ENCODE measurements at places on chromosomes 12 and 14. TPM values are rescaled to one million over a fixed set of nuclear protein-coding genes. Genes with fewer than 3 reads are reported as not detected.

The FICD gene
- 7.6 TPM for total RNA-seq

The RNASE3 gene
- 0.52 TPM for total RNA-seq

The DDN gene
- 0.06 TPM for total RNA-seq

The DDX23 gene
- total RNA-seq, result 85.1 TPM

The GPR84 gene
- 1.8 TPM for total RNA-seq

The ATXN2 gene
- total RNA-seq, result 63.9 TPM

The ZNF891 gene
- 2.6 TPM for total RNA-seq

The FAM90A1 gene
- 0.29 TPM for total RNA-seq

The SLC38A2 gene
- 137 TPM for total RNA-seq

The CLEC1B gene
- total RNA-seq, result not detected

The RGS6 gene
- 1.1 TPM for total RNA-seq

The IL31 gene
- total RNA-seq, result not detected

The TPPP2 gene
- 0.81 TPM for total RNA-seq

The PRPH gene
- 6.3 TPM for total RNA-seq

- no peak for DNase-seq
Measured at GRCh38 chr12:120835304-120835612, 68.9 kb downstream of the SPPL3 start.

DNA sequence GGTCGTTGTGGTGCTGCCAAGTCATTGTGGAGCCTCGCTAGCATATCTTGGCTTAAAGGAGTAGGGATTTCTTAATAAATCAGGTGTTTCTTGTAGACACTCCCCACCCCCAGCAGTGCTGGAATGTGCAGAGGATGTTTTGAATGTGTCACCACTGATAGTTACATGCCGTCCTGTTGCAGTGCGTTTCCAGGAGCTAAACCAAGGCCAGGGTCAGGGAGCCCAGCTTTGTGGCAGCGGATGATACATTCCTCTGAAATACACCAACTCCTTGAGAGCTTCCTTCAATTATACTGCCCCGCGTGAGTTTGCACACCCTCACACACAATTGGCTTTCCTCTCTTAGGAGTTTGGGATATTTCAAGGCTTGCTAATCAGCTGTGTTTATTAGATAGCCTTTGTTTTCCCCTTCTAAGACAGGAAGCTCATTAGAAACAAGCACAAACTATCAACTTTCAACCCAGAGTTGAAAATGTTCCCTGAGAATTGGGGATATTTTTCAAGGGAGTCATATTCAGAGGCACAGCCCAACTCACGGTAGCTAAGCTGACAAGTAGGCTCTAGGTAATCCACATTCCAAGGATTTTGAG, 154.9 kb downstream of the C12orf75 start:
- DNase-seq, result peak; percentile 12

- no peak for DNase-seq
Measured at GRCh38 chr12:104727726-104728465, 230.2 kb downstream of the SLC41A2 start.

DNA sequence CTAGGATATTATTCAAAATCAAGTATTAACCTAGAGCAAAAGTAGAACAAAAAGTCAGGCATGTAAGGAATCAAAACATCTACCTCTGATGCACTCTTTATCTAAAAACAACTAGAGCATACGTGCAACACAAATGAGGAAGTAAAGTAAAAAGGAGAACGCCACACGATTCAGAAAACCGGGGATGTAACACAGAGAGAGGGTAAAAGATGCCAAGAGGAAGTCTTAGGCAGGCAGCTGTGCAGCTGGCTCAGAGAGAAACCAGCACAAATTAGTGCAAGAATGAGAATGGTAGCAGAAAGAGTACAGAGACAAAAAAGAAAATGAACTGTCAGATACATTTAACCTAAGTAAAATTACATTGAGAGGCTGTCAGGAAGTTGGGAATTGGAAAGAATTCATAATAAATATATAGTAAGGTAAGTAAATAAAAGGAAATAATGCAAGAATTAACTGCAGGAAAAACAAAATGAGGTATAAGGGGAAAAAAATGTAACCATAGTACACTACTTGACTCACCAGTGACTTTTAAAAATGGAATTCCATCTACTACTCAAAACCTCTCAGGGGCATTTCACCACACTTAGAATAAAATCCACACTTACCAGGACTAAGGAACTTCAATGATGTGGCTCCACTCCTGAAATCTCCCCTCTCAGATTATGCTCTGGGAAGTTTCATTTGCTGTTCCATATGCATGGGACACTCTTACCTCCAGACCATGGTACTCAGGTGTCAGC, 17.1 kb downstream of the BCAT1 start:
- DNase-seq, result no peak

DNA sequence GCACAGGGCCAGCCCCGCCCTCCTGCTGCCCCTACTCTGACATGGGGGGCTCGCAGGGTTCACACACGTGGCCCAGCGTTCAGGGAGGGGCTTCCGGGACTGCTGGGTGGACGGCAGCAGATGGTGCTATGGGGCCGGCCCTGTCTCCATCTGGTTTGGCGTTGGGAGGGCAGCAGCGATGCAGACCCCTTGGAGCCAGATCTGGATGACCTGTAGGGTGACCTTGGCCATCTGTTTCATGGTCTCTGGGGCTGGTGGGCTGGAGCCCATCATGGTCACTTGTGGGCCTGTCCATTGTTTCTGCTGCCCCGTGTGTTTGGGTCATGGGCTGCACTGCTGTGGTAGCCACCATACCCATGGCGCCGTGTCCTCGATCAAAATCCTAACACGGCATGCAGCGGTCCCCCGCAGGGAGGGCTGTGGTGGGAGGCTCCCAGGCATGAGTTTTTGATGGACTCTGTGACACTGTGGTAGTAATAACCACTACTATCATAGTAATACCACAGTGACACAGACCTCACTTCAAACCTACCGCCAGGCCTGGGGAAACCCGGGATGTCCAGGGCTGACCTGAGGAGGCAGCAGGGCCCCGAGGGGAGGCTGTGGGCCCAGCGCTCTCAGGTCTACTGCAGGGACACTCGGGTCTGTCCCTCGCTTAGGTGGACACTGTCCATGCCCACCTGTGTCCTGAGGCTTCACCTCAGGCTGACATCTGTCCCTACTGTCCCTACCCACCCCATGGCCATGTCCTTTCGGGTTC, 359.4 kb downstream of the TMEM121 start:
- DNase-seq, result no peak

GRCh38 chr14:106691601-106692291, 1165.4 kb downstream of the TMEM121 start:
- no peak for DNase-seq

DNA sequence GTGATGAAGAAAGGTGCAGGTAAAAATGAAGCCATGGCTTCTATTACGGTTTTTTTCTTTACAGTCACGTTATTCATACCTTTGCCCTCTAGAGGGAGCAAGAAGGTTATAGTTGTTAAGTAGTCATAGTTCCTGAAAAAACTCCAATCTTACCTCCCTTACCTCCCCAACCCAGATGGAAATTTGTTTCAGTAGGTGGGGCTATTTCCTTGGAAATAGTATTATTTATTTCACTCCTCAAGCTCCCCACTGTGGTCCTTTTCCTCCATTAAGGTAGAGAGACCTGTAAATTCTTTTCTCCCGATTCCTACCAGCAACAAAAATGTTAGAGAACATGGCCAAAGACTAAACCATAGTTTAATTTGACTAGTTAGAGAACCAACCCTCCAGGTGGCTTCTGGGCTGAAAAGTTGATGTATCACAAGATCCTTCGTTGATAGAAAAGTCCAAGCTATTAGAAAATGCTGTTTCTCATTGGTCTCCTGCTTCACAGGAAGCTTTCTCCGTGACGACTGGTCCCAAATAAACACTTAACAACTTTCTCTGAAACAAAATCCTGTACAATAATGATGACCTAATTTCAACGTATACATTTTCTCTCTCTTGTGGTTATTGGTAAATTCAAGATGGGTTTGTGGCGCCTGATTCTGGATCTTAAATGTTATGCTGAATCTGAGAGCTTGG, 43.5 kb downstream of the TMX1 start:
- DNase-seq, result no peak

DNA sequence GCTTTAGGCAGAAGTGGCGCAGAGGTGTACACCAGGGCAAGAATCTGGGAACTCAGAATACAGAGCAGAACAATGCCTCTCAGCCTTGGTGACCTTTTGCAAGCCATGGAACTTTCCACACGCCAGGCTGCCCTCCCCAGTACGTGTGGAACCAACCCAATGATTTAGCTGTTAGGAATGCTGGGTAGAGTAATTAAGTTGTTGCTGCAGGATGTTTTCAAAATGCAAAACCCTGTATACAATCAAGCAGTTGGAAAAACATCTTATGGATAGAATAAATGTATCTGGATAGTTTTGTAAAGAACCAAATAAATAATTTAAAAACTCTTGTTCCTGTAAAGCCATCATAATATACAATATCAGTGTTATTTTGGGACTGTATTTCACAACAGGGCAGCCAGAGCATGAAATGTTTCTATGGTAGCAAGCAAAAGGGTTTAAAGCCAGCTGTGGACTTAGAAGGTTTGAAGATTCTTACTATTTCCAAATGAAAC, 19.4 kb downstream of the PPP1R36 start:
- peak; percentile 32 for DNase-seq

DNA sequence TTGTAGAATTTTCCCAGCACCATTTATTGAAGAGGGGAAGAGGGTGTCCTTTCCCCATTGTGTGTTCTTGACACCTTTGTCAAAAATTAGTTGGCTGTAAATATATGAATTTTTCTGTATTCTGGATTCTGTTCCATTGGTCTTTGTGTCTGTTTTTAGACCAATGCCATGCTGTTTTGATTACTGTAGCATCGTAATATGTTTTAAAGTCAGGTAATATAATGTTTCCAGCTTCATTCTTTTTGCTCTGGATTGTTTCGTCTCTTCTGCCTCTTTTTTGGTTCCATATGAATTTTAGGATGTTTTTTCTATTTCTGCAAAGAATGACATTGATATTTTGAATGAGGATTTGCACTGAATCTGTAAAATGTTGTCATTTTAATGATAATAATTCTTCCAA, 331.9 kb upstream of the RGS6 start:
- DNase-seq, result no peak

DNA sequence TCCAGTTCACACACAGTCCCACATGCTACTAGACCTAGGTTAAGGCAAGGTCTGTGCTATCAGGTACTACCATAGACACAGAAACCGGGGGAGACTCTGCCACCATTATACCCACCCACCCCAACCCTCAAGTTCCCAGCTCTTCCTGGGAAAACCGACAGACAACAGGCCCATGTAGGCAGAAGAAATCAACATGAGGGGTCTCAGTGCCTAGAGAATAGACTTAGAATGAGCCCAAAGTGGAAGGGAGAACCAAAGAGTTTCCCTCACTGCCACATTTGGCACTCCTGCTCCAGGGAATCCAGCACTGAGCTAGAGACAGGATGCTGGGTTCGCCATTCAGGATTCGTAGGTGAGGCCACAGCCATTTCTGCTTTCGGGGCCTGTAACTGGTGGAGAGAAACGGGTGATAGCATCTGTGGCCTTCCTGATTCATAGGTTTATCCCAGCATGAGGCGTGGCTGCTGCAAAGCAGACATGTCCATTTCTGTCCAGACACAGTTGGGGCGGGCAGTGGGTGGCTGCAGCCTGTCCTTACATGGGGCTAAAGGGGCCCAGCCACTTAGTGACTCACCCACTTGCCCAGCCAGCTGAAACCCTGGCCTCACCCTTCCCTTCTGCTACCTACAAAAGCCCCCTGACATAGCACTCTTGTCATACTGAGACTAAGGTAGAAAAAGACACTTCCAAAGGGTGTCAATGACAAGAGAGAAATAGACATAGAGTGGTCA, 69.4 kb downstream of the IRF2BPL start:
- DNase-seq, result no peak

GRCh38 chr14:106681161-106681560, 1154.8 kb downstream of the TMEM121 start:
- DNase-seq, result no peak

GRCh38 chr14:100384819-100385813, 62.0 kb downstream of the SLC25A47 start:
- no peak for DNase-seq

DNA sequence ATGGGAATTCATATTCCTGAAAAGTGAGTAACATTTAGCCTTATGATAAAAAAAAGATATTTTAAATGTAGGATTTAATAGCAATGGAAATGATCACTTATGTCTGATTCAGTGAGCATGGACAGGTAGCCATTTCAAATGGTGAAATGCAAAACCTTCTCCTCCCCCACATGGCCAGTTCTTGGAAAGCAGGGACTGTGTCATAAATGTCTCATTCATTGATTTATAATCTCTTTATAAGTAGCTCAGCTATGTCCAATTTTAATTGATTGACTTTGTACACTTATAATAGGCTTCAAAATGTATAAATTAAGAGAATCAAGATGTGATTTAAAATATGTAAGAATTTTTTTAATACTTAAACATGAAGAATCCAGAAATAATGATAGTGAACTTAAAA, 24.6 kb upstream of the SCFD1 start:
- DNase-seq, result no peak

DNA sequence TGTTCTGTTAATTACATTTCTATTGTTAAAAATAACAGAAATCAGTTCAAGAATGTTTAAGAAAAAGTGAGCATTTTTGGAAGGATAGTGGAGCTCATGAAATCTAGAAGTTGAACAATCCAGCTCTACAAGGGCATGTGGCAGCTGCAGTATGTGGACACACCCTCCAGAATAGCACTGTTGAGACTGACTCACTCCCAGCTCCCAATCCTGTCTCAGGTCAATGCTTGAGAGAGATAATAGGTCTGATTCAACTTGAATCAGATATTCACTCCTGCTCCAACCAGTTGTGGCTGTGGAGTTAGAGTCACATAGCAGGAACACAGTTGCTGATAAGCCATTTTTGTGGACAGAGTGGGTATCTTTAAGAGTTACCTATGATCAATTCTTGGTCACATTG, 113.0 kb upstream of the NTF3 start:
- peak; percentile 44 for DNase-seq

GRCh38 chr14:92651758-92652406, 96.5 kb downstream of the LGMN start:
- peak; percentile 32 for DNase-seq

GRCh38 chr12:119683816-119684215, 15.9 kb downstream of the PRKAB1 start:
- no peak for DNase-seq

- no peak for DNase-seq
Measured at GRCh38 chr14:43651896-43652295, 855.2 kb downstream of the FSCB start.

GRCh38 chr14:61929651-61930050, 167.4 kb downstream of the SNAPC1 start:
- no peak for DNase-seq

GRCh38 chr12:42502682-42503081, 86.9 kb downstream of the PRICKLE1 start:
- DNase-seq, result no peak

GRCh38 chr12:103128862-103129501, 171.5 kb downstream of the ASCL1 start:
- peak; percentile 79 for DNase-seq
